ENCODE measurements at places on chromosomes 3 and 15.

DNA sequence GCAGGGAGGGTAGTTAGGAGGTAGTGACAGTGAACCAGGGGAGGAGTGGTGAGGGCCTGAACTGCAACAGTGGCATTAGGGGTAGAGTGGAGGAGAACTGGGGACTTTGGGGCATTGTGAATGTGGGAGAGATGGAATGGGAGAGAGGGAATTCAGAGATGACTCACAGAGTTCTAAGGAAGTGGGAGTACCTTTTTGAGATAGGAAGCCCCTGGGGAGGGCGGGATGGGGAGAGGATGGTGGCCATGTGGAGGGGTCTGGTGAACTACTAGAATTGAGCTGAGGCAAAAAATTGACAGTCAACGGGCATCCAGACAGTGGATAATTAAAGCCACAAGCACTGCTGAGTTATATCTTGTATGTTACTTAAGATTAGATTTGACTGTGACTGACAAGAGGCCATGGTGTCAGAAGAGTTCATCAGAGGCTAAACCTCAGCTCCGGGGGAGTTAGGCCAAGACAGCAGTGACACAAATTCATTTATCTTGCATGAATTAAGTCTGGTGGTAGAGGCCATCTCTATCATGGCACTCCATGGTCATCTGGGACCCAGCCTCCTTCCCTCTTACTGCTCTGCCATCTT, 34.0 kb downstream of the PLEKHO2 start:
- peaks cover 1% of the 10 kb centered on the region for H3K36me3 ChIP-seq
- H3K4me1 ChIP-seq, result peaks cover 41% of the 10 kb centered on the region
- DNase-seq, result no peak
- H3K27ac ChIP-seq, result no peak overlapping the region

- peaks cover 29% of the 10 kb centered on the region for H3K4me1 ChIP-seq
- no peaks in the 10 kb centered on the region for H3K27me3 ChIP-seq
- no peak overlapping the region for H3K4me3 ChIP-seq
- H3K27ac ChIP-seq, result no peak overlapping the region
- no peak for DNase-seq
Observed at GRCh38 chr3:37287776-37288175, 113.4 kb upstream of the LRRFIP2 start.

DNA sequence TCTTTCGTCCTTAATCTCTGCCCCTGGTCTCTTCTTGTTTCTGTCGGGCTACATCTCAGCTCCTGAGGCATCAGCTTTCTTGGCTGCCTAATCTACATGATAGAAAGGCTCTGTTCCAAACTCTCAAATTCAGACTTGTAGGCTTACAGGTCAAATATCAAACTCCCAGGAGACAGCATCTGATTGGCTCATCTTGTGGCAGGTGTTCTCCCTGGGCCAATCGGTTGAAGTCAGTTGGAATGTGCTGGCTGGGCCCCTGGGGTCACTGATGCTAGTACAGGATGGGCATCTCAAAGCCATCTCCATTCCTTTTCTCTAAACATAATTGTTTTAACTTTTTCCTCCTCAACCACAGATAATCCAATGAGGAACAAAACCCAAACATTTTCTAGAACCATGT, 198.7 kb downstream of the CNTN3 start:
- no peaks in the 10 kb centered on the region for H3K27me3 ChIP-seq
- H3K36me3 ChIP-seq, result no peaks in the 10 kb centered on the region
- no peaks in the 10 kb centered on the region for H3K4me1 ChIP-seq

DNA sequence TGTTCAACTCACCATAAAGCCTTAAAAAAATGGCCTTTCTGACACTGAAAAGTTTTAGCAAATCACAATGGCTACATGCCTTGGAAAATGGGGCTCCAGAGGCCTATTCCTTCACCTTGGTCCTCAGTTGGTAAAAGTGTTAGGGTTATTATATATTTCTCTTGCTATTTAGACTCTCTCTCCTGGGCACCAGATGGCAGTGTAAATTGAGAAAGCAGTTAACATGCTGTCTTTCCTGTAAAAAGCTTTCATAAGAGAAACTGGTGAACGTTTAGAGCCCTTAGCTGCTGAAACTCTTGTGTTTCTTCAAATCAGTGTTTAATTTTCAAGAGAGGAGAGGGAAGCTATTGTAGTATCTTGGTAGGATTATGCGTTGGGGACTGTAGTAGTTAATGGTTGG, 89.9 kb downstream of the LRTM1 start:
- H3K4me3 ChIP-seq, result no peak overlapping the region
- H3K27ac ChIP-seq, result no peak overlapping the region
- DNase-seq, result no peak
- no peaks in the 10 kb centered on the region for H3K4me1 ChIP-seq

- no peaks in the 10 kb centered on the region for H3K36me3 ChIP-seq
- no peaks in the 10 kb centered on the region for H3K27me3 ChIP-seq
- H3K4me3 ChIP-seq, result no peak overlapping the region
- H3K4me1 ChIP-seq, result no peaks in the 10 kb centered on the region
Observed at GRCh38 chr3:64824394-64824909, 136.7 kb upstream of the ADAMTS9 start.

DNA sequence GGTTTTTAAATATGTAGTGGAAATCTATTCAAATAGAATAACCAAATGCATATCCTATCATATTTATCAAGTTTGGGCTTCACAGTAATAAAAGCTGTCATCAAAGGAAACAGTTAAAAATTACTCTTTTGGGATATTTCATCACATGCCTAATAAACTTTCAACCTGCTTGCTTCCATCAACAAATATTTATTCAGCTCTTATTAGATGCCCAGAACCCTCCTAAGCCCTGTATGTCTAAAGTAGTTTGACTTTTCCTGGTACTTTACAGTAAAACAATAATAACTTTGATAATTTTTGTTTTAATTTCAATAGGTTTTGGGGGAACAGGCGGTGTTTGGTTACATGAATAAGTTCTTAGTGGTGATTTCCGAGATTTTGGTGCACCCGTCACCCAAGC, 37.5 kb upstream of the RARB start:
- no peak overlapping the region for H3K4me3 ChIP-seq
- no peaks in the 10 kb centered on the region for H3K36me3 ChIP-seq
- H3K27me3 ChIP-seq, result no peaks in the 10 kb centered on the region
- no peak overlapping the region for H3K27ac ChIP-seq
- DNase-seq, result no peak
- no peaks in the 10 kb centered on the region for H3K4me1 ChIP-seq

- H3K36me3 ChIP-seq, result no peaks in the 10 kb centered on the region
- no peak overlapping the region for H3K4me3 ChIP-seq
- H3K27me3 ChIP-seq, result no peaks in the 10 kb centered on the region
- no peak for DNase-seq
Observed at GRCh38 chr3:145017959-145018358, 1046.3 kb downstream of the DIPK2A start.

GRCh38 chr3:9793161-9793781, 389 bp downstream of the ARPC4 start:
- peaks cover 18% of the 10 kb centered on the region for H3K36me3 ChIP-seq
- H3K27me3 ChIP-seq, result no peaks in the 10 kb centered on the region
- peak overlapping the region; percentile 93 for H3K4me3 ChIP-seq
- H3K27ac ChIP-seq, result peak overlapping the region; percentile 98
- no peak for DNase-seq

GRCh38 chr3:45227071-45227820, 1.2 kb upstream of the TMEM158 start:
- peaks cover 9% of the 10 kb centered on the region for H3K27me3 ChIP-seq
- H3K4me1 ChIP-seq, result peaks cover 6% of the 10 kb centered on the region

GRCh38 chr3:31847760-31848159, 133.3 kb downstream of the OSBPL10 start:
- peaks cover 9% of the 10 kb centered on the region for H3K36me3 ChIP-seq
- peaks cover 5% of the 10 kb centered on the region for H3K4me1 ChIP-seq
- no peak for DNase-seq
- no peak overlapping the region for H3K4me3 ChIP-seq
- H3K27me3 ChIP-seq, result no peaks in the 10 kb centered on the region

- H3K4me3 ChIP-seq, result no peak overlapping the region
- H3K4me1 ChIP-seq, result no peaks in the 10 kb centered on the region
- H3K27me3 ChIP-seq, result no peaks in the 10 kb centered on the region
Observed at GRCh38 chr3:106276151-106276550, 407.3 kb upstream of the CBLB start.
